ENCODE measurements at places on chromosomes 12 and 14. TPM values are rescaled to one million over a fixed set of nuclear protein-coding genes. Genes with fewer than 3 reads are reported as not detected.
A peak's percentile ranks its signal among the peaks of the same experiment; 100 is the strongest.

WSCD2 gene
- total RNA-seq, result 3.5 TPM

GRCh38 chr12:102029141-102029540 is 32.6 kb downstream of the WASHC3 start:
- no peak for DNase-seq

GRCh38 chr12:54980341-54980740 is 4.2 kb downstream of the TESPA1 start:
- no peak for DNase-seq

DNA sequence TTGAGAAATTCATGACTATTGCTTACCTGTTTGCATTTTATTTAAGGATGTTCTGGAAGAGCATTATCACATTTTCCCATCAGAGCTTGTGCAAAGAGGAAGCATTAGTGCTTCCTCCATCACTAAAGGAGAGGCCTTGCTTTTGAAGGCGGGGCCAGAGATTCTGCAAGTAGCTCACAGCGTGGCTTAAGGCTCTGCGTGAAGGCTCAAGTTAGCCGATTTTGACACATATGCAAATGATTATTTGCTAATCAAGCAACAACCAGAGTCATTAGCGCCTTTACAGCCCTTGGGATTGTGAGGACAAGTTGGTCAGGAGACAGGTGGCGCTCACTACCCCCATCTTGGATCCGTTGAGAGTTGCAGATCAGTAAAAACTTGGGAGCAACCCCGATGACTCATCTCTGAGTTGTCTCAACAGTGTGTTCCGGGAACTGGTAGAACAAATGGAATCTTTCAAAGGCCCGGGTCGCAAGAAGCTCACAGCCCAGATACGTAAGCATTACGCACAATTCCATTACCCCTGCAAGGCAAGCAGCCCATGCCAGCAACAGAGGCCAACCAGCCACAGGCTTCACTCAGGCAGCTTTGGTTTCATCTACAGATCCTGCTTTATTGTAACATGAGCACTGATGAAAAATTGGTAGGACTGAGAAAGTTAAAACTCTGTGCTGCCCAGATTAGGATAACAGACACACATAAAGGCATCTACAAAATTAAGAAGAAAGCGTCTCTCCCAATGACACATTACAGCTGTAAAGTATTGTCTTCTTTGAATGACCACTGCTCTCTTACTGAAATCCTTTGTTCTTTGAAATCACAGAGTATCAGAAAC is 34.9 kb upstream of the SPTSSA start:
- peak; percentile 27 for DNase-seq

DNA sequence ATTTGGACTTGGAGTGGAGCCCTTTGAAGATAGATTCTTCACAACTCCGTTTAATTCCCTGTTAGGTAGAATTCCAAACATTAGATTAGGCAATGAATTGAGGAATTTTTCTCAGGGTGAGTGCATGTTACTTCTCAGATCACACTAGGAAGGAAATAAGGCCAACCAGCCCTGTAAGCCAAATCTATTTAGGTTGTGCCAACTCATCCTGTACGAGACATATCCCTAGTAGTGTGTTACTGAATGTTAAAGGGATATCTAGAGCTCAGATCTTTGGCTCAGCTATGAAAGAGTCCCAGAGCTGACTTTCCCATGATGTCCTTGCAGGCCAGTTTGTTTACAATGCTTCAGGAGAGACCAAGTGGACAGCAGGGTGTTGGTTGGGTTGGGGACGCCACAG is 45.6 kb downstream of the GPHB5 start:
- no peak for DNase-seq

CLEC9A gene
- not detected for total RNA-seq

DNA sequence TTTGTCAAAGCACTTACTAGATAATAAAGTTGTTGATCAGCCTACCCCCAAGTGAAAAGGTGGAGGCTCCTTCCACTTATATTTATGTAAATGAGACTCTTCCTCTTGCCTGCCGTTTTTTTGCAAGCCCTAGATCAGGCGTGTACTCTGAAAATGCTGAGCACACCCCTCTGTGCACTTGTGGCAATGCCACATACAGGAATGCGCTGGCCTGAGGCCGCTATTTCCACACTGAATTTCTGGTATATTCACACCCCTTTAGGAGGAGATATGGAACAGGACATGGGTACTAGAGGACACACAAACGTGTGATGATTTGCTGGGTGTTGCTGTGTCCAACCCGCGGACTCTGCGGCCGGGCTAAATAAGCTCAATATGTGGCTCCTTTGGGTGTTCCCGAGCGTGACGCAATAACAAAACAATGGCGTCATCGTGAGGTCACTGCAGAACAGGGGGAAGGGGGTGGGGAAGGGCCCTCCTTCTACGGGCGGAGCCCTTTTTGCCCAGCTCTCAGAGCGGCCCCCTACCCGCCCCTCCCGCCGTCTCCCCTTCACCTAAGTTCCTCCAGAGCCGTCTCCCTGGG is 554 bp upstream of the TSPAN31 start:
- DNase-seq, result peak; percentile 42

DNA sequence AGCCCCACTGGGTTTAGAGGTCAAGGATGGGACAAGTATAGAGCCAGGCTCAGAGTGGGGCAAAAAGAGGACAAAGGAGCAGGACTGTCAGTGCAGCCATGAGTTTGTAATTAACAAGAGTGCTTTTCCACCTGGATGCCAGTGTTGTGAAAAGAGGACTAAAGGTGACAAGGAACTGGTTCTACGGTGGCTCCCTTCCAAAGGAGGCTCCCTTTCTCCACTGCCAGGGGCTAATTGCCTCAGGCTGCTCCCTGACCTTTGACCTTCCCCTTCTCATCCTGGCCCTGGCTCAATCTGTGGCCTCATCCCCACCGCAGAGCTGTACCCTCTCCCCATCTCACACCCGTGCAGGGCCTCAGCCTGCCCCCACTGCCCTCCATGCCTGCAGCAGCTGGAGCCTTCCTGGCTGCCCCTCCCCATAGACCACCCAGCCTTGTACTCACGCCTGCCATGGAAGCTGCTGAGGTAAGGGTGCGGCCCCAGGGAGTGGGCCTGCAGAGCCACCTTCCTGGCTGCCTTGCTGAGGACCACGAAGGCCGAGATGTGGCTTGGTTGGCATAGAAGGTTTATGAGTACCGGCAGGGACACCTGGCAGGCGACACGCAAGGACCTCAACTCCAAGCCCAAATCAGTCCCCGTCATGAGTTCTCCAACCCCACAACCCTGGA is 24.8 kb upstream of the FKBP4 start:
- no peak for DNase-seq

DNA sequence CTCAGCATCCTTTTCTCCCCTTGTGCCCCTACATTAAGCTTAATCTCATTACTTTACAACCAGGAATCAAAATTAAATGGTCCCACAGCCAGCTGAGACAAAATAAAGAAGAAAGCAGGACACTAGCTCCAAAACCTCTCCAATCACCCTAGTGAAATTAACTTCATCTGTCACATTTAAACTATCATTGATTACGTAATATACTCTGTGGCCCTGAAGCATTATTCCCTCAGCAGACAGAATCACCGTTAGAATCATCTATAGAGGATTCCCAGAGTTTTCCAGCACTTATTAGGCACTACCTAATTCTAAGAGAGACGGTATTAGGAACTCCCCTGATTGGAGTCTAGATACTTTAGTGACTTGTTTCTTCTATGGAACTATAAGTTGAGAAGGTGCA is at the start of gene OR4K17:
Gene OR4K17 (plus strand): TSS at position 302 of the 400 bp plus-strand sequence. CDS start 6,761 bp downstream, outside the sequence.
- no peak for DNase-seq

KLHDC1 gene
- not detected for total RNA-seq

PTPRB gene
- total RNA-seq, result 49.5 TPM

GRCh38 chr14:99936056-99936455 is 129.2 kb upstream of the EVL start:
- no peak for DNase-seq

- DNase-seq, result no peak
Observed at GRCh38 chr12:87038098-87038497, 781.9 kb upstream of the MGAT4C start.

DNA sequence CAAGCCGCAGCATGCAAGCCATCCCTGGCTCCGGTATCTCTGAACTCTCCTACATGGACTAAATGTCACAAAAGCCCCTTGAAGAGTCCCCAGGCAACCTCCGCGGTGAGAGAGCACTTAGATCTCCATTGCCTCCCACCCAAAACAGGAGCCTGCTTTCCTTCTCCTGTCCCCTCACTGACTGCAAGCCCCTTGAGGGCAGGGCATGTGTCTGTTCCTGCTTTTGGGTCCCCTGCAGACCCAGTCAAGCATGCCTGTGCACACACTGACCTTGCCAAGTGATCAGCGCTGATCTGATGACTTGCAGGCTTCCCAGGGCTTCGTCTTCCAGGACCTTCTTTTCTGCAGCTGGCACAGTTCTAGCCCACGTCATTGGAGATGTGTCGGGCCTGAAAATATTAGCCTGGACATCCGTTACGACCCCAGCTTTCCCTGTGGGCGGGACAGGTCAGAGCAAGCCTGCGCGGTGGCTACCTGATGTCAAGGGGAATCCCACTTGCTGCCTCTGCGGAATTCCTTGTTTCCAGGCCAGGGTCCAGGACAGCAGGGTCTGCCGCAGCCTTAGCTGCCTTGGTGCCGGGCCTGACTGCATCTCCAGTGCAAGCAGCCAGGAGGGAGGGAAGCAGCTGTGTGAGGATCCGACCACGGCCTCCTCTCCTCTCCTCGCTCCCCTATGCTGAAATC is 92.5 kb downstream of the FBXL14 start:
- DNase-seq, result no peak

DNA sequence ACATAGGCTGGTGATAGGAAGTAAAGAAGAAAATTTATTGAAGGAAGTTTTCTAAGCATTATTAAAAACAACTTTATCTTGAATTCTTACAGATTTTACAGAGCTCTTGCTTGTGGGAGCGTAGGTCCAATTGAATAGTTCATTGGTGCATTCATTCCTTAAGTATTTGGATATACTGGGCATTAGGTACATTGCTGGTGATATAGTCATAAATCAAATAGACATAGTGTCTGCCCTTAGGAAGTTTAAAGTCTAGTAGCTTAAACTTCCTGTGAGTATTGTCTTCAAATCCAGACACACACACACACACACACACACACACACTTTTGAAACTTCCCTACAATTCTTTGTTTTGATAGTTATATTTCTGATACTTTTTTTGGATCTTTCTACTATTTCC is 226.7 kb downstream of the FUT8 start:
- no peak for DNase-seq

- DNase-seq, result no peak
Observed at GRCh38 chr14:56100556-56100955, 17.7 kb upstream of the PELI2 start.

TOMM20L gene
- total RNA-seq, result not detected

CLEC1A gene
- total RNA-seq, result 13.2 TPM

DNA sequence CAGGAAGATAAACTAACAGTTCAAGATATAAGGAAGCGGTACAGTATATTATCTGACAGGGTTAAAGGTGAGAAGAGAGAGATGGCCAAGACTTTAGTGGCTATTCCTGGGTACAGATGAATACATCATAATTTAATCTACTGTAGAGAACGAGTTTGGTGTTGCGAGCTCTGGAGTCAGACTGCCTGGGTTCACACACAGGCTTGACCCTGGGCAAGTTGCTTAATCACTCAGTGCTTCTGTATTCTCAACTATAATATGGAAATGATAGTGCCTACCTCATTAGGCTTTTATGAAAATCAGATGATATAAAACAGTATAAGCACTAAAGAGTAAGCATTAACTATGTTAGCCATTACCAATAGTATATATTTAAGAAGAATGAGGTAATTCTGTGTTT is 3.5 kb downstream of the PPM1H start:
- DNase-seq, result no peak
